ENCODE measurements at places on chromosomes 3 and 15.

DNA sequence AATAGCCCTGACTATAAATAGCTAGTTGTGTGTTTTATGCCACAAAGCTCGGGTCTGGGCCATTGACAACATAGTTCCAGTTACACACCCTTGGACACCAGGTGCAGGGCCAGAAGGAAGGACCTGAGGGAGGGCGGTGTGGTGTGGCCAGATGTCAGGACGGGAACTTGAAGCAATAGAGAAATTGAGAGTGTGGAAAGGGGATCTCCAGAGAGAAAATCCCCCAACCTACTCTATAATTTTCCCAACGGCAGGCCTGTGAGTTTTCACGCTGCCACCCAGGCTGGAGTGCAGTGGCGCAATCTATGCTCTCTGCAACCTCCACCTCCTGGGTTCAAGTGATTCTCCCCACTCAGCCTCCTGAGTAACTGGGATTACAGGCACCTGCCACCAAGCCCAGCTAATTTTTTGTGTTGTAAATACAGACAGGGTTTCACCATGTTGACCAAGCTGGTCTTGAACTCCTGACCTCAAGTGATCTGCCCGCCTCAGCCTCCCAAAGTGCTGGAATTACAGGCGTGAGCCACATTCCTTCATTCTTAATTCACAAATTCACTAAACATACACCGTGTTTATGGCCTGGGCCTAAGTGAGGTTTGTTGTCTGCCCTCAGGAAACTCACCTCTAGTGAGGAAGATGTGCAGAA is 70.8 kb upstream of the KLF13 start:
- DNase-seq: no peak

DNA sequence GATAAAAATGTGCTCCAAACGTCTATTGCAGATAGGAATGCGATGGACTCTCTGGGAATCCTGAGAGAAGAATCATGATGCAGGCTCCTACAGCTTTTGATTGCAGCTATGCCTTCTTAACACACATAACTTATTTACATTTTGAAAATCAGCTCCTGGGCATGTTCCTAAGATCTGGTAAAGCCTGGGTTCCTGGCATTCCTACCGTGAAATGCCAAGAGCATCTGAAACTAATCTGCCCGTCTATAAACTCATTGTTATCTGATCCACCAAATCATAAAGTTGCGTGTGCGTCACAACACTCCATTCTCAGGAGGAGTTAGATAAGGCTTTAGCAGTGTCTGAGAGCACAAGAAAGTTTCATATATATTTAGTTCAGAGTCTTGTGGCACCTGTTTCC is 79.0 kb upstream of the VGLL3 start:
- DNase-seq: no peak

DNA sequence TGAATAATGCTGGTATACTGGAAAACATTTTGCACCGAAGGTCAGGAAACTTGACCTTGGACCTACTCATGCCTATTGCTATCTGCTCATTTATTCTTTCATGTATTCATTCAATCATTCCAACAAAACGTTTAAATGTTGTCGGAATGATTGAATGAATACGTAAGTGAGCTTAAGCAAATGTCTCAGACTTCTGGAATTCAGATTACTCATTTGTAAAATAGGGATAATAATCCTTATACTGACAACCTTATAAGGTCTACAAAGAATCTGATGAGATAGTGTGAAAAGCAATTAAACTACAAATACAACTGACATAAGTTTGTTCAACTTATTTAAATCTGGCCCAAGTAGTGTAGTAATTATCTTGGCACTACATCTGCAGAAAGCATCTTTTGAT is 288.7 kb downstream of the WDR72 start:
- no peak for DNase-seq

DNA sequence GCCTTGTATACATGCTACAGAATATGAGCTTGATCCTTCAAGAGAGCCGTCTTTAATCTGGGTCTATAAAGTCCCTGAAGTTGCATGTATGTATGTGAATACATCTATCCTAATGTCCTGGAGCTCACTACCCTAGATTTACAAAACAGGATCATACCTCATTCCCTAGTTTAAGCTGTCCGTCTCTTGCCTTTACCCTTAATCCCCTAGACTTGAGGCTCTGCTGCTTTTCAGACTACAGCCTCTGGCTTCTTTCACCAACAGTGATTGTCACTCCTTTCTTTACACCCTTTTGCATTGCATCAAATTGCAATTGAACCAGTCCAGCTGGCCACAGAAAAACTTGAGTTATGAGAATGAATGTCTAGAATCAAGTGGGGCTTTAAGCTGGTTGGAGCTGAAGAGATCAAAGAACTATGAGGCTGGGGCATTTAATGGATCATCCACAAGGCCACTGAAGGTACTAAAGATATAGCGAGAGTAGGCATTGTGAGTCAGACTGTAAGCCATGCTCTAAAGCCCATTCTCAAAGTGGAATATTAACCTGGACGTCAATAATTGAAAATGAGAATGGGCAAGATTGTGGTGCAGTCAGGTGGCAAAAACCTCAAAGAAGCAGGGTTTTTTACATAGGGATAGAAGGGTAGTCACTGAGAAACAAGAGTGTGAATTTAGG is 12.3 kb upstream of the PLD1 start:
- no peak for DNase-seq

GRCh38 chr3:14689247-14689980 is 14.5 kb downstream of the C3orf20 start:
- no peak for DNase-seq

- no peak for DNase-seq
Observed at GRCh38 chr3:187061748-187062147, 77.5 kb downstream of the RPL39L start.

GRCh38 chr3:130539005-130539404 is 22.0 kb downstream of the COL6A6 start:
- DNase-seq: no peak

DNA sequence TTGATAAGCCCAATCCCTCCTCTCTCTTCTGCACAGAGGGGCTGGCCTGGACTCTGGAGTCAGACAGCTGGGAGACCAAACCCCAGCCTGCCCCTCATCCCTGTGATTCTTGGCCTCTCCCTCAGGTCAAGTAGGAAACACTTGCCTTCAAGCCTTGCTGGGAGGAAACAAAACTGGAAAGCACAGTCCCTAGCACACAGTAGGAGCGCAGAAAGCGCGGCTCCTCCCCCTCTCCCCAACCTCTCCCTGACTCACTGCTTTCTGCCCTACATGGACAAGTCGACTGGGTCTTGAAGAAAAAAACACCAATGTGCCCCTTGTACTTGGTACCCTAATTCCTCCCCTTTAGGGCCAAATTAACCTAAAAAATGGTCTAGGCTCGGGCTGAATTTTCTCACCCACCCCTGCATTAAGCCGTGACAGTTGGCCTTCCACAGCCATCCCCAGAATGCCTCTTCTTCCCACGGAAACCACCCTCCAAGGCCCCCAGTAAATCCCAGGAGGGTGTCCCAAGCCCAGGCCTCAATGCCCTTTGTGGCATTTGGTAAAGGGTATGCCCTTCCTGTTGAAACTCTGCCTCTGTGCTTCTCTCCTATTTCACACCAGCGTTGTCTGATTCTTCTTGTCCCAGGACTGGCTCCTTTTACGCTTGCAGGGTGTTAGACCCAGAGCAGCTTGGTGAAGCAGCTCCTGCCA is 11.3 kb upstream of the RAF1 start:
- no peak for DNase-seq

DNA sequence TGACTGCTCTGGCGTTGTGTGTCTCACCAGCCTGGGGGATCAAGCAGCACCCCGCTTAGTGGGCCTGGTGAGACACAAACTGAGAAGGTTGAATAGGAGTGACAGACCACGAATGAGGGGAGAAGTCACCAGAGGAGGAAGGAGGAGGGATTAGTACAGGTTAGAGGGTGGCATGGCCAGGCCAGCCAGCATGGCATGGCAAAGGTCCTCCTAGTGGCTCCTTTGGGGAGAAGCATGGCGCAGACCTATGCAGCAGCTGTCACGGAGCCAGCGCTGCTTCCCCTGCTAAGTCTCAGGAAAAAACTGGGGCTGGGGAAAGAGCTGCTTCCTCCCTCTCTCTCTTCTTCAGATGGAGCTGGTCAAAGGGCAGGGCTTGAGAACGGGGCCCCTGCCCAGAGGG is 48.6 kb downstream of the ZDHHC3 start:
- no peak for DNase-seq

- DNase-seq: no peak
Observed at GRCh38 chr3:63067999-63068645, 192.9 kb upstream of the CADPS start.

DNA sequence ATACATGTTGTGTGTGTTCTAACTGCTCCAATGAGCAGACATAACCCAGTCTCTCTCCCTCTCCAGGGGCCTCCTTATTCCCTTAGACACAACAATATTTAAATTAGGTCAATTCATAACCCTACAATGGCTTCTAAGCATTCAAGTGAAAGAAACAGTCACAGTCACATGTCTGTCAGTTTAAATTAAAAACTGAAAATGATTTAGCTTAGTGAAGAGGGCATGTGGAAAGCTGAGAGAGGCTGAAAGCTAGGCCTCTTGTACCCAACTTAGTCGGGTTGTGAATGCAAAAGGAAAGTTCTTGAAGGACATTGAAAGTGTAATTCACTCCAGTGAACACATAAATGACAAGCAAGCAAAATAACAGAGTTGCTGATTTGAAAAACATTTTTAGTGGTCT is 1519.6 kb downstream of the OTOL1 start:
- DNase-seq: no peak

- no peak for DNase-seq
Observed at GRCh38 chr3:152058856-152059255, 185.4 kb downstream of the SUCNR1 start.

DNA sequence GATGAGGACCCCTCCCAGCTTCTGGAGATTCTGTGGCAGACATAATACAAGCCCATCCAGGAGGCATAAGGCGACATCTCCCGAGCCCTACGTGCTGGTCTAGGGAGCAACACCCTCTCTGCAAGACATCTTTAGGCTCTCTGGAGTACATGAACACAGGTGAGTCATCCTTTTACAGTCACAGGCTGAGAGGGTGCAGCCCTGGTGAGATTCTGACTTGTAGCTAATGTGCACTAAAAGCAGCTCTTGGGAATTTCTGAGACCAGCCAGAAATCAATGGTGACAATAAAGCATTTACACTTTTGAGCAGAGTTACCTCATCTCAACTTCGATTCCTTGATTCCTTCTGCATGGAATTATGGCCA is 131.1 kb downstream of the XXYLT1 start:
- no peak for DNase-seq

- DNase-seq: no peak
Observed at GRCh38 chr3:129467932-129468331, 27.9 kb downstream of the IFT122 start.

- DNase-seq: no peak
Observed at GRCh38 chr3:181006541-181006940, 17.0 kb upstream of the DNAJC19 start.

GRCh38 chr15:40793216-40793989 is 13.5 kb upstream of the ZFYVE19 start:
- DNase-seq: no peak

- DNase-seq: no peak
Observed at GRCh38 chr15:41880156-41880877, 13.5 kb downstream of the SPTBN5 start.

GRCh38 chr3:59404064-59404463 is 354.2 kb upstream of the CFAP20DC start:
- DNase-seq: no peak

DNA sequence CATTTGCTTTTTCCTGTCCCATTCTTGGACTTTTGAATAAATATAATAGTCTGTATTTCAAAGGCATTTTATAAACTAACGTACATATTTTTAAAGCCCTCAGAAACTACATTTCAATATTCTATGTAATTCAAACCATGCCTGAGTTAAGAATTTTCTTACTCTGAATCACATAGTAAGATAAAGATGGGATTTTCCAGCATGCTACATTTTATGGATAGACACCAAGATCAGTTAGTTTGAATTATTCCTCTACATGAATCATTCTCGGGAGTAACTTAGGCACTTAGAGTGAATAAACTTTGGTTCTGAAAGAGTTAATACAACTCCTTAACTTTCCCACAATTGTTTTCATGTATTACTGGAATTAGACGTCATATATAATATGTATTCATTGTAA is 713.3 kb upstream of the CBLB start:
- no peak for DNase-seq

DNA sequence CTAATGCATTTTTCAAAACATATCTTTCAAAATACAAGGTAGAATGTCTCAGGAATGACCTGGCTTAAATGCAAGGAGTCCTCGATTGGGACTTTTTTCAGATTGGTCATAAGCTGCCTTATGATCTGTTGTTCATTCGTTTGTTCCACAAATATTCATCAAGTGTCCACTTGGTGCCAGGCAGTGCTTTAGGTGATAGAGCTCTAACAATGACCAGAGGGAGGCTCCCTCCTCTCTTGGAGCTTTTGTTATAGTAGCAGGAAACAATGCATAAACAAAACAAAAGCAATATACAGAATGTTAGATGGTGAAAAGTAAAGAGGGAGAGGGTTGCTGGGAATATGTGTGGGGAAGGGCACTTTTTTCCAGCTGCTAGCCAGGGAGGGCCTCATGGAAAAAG is 156.1 kb downstream of the MCTP2 start:
- DNase-seq: no peak

- DNase-seq: no peak
Observed at GRCh38 chr3:29438580-29438979, 157.7 kb downstream of the RBMS3 start.

DNA sequence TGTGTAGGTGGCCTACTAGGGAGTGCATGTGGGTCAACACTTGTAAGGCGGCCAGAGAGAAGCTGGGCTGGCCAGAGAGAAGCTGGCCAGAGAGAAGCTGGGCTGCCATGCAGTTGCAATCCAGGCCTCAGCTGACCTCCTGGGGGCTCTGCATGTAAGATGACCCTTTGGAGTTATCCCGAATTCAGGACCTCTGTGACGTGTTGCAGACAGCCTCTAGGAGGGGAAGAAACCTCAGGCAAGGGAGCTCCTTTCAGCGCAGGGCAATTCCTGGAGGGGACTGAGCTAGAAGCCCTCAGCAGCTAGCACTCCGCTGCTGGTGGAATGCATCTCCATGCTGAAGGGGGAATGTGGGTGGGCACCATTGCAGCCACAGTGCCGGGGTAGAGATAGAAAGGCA is 15.8 kb upstream of the KBTBD12 start:
- DNase-seq: no peak

GRCh38 chr15:87961851-87962420 is 294.6 kb downstream of the NTRK3 start:
- DNase-seq: no peak

GRCh38 chr3:187291001-187291511 is 481 bp downstream of the MASP1 start:
- DNase-seq: no peak

- DNase-seq: no peak
Observed at GRCh38 chr3:151446002-151446340, 14.9 kb downstream of the IGSF10 start.

- DNase-seq: no peak
Observed at GRCh38 chr15:29812384-29812694, 9.9 kb downstream of the TJP1 start.

DNA sequence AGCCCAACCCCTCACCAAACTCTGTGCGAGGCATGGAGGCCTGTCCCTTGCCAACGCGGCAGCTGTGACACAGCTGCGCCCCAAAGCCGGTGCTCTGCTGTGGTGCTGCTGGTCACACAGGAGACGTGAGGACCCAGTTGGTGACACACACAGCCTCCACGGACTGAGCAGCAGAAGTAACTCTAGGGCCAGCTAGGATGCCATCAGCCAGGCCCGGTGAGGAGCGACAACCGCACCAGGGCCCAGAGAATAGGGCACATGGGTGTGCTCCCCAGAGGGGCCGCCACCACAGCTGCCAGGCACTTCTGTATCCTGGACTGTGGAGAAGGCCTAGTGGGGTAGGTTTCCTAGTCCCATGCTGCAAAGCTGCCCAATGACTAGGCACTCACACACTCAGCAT is 10.7 kb downstream of the ZXDC start:
- DNase-seq: no peak

- no peak for DNase-seq
Observed at GRCh38 chr15:67902579-67903009, 62.7 kb upstream of the RNU6-1 start.

Data from 8988T (cell line).